Stimulated activated CD4-positive, alpha-beta T cell treated with anti-CD3 and anti-CD28 coated beads, Interleukin-4, amount 100 ng/mL, for 24 hours (primary cell): ENCODE measurements at places on chromosomes 5 and 9.

- no peak for DNase-seq
Observed at GRCh38 chr9:108724652-108725051, 131.1 kb downstream of the ACTL7B start.

DNA sequence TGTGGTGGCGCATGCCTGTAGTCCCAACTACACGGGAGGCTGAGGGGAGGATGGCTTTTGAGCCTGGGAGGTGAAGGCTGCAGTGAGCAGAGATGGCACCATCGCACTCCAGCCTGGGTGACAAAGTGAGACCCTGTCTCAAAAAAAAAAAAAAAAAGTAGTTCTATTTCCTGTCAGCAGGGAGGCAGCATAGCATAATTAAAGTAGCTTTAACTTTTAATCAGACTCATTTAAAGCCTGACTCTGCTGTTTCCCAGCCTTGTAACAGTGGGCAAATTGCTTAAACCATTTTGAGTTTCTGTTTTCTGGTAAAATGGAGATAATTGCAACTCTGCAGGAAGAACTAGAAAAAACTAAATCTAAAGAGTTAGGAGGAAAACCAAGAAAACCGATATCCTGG lies 31.2 kb downstream of the CNOT6 start:
- no peak for DNase-seq

- DNase-seq = no peak
Observed at GRCh38 chr9:26319859-26320258, 572.7 kb downstream of the CAAP1 start.

- DNase-seq = no peak
Observed at GRCh38 chr9:134182554-134183085, 18.3 kb upstream of the RNU6ATAC start.

GRCh38 chr5:72252574-72253155 lies 67.4 kb downstream of the MRPS27 start:
- DNase-seq = no peak
